ENCODE measurements at places on chromosomes 6 and 20.

- no peak for DNase-seq
Observed at GRCh38 chr6:43993881-43994523, 133.2 kb downstream of the MRPL14 start.

DNA sequence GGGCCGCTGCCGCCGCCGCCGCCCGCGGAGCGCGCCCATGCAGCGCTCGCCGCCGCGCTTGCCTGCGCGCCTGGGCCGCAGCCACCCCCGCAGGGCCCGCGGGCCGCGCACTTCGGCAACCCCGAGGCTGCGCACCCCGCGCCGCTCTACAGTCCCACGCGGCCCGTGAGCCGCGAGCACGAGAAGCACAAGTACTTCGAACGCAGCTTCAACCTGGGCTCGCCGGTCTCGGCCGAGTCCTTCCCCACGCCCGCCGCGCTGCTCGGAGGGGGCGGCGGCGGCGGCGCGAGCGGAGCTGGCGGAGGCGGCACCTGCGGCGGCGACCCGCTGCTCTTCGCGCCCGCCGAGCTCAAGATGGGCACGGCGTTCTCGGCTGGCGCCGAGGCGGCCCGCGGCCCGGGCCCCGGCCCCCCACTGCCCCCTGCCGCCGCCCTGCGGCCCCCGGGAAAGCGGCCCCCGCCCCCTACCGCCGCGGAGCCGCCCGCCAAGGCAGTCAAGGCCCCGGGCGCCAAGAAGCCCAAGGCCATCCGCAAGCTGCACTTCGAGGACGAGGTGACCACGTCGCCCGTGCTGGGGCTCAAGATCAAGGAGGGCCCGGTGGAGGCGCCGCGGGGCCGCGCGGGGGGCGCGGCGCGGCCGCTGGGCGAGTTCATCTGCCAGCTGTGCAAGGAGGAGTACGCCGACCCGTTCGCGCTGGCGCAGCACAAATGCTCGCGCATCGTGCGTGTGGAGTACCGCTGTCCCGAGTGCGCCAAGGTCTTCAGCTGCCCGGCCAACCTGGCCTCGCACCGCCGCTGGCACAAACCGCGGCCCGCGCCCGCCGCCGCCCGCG is 730 bp downstream of the INSM1 start:
- peak; percentile 39 for DNase-seq

DNA sequence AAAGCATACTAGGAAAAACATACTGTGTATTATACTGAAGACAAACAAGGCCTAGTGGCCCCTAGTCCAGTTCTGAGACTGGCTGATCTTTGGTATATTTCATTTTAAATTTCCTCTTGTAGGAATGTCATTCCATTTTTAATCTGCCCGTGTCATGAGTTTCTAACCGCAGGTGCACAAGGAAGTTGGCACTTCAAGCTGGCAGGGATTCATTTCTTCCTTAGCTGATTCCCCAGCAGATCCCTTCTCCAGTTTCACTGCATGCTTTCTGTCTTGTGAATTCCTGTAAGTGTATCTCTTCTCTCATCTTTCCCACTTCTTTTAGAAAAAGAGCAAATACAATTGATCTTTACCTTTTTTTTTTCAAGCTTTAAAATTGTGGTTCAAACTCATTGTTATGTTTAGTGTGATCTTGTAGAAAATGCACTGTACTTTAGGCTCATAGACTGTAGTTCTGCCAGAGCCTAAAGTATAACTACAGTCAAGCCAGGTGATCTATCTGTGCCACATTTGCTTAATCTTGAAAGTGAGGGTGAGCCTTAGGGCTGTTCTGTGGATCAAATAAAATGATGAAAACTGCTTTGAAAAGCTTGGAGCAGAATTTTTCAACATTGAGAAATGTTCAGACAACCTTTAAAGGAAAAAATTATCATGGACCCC is 37.0 kb downstream of the RNF217 start:
- DNase-seq, result no peak

- no peak for DNase-seq
Observed at GRCh38 chr6:125233202-125233601, 68.6 kb downstream of the HDDC2 start.

- no peak for DNase-seq
Observed at GRCh38 chr6:111032484-111033140, 50.8 kb downstream of the RPF2 start.
